NCI-H1436 treated with DMSO at 0.1 percent for 48 hours (cell line): ENCODE measurements at places on chromosomes 4 and X.
A peak's percentile ranks its signal among the peaks of the same experiment; 100 is the strongest.

DNA sequence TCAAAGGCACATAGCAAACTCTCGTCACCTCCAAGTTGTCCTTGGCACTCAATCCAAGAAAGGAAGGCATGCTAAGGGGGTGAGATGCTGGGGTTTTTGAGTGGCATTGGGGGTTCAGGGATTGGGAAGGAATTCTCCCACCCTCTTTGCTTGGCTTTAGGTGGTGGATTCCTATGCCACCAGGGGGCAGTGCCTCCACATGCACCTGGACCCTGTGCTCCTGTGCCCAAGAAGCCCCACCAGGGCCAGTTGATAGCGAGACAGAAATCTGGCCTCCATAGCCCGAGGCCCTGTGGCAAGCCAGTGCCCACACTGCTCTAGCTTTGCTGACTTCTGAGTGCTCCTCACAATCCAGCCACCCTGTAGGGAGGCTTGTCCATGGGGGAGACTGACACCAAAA lies 2.0 kb upstream of the FATE1 start:
- DNase-seq = no peak

DNA sequence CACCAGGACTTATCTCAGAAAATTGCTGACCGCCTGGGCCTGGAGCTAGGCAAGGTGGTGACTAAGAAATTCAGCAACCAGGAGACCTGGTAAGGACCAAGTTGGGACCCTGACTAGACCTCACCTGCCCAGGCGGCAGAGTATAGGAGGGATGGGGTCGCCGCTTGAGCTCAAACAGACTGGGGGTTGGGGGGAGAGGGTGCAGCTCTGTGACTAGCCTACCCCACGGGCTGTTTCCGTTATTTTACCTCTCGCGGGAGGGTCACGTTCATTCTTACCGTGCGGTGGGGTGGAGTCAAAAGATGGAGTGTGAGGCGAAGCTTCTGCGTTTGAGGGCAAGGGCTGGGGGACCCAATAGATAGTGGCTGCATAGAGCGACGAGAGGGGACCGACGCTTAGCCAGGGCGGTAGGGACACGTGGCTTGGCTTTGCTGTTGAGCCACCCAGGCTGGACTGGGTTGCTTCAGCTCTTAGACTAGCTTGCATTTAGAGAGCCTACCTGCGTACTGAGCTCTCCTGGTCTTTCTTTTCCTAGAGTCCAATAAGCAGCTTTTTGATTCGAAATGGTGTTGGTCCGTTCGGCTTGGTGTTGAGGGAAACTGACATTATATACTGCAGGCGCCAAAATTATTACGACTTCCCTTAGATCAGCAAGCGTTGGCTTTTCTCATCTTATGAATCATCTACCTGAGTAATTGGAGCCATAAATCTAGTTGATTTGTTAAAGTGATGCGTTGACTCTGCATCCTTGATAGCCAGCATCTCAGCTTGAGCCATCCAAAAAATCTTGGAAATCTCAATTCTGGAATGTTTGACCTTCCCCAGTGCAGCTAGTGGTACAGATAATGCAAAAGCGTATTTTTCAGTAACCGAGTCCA lies 591 bp downstream of the PRPS1 start:
- DNase-seq = peak; percentile 13

- DNase-seq = no peak
Observed at GRCh38 chr4:101421386-101421785, 74.1 kb upstream of the PPP3CA start.

DNA sequence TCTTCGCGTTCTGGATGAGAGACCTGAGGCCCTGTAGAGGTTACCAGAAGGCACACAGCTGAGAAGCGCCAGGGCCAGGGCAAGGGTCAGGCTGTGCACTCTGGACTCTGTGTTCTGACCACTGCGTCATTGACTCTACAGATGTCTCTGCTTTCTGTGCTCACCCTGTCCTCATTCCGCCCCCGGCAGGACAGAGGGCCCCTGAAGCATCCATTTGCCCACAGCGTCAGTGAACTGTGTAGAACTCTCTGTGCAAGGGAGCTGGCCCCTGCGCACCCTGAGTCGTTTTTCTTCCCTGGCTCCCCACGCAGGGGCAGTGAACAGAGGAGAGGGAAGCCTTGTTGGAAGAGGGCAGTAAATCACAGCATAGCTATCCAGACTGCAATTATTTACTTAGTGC lies 6.1 kb upstream of the WAS start:
- DNase-seq = no peak

GRCh38 chr4:68390205-68390935 lies 40.5 kb upstream of the YTHDC1 start:
- DNase-seq = no peak

DNA sequence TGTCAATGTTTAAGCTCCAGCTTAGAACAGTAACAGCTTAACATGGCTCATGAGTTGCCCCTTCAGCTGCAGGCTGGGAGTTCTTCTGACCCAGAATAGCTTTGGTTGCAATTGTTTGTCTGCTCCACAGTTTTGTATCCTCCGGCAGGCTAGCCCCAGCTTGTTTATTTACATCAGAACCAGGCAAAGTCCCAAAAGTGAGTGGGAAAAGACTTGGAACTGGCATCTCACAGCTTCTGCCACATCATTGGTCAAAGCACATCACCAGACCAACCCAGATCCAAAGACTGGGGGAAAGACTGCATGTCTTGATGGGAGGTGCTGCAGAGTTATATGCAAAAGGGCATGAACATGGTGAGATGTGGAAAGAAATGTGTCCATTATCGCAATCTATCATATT lies 231.2 kb upstream of the CPEB2 start:
- no peak for DNase-seq

GRCh38 chr4:103046416-103047290 lies 27.1 kb upstream of the SLC9B1 start:
- no peak for DNase-seq
